Mesenteric fat pad (tissue), 1 donor: ENCODE measurements at places on chromosomes 3 and 15. TPM values are rescaled to one million over a fixed set of nuclear protein-coding genes. Genes with fewer than 3 reads are reported as not detected.

- DNase-seq = no peak
These were observed 134.9 kb downstream of the GAP43 start for GRCh38 chr3:115758076-115758763.

DNA sequence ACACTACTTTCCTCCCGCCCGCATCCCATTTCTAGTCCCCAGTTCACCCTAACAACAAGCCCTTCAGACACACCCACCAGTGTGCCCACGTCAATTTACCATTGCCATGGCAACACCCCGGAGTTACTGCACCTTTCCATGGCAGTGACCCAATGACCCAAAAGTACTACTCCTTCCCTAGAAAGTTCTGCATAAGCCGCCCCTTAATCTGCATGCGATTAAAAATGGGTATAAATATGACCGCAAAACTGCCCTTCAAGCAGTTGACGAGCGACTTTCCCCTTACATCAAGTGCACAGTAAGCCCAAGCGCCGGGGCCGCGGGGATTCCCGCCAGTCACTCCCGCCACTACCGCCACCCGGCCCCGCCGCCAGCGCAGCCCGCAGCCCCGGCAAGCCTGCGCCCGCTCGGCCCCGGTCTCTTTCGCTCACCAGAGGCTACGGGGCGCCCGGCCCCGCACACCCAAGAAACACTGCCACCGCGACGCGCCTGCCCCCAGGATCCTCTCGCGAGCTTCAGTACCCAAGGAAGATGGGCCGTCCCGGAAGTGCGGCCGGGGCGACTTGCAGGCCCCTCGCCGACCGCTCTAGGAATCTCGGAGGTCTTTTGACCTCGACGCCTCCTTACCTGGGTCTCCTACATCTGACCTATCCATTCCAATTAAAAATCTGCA is 27.2 kb upstream of the ZNF502 start:
- no peak for DNase-seq

- no peak for DNase-seq
These were observed 105.6 kb downstream of the FBLN2 start for GRCh38 chr3:13654330-13655060.

DNA sequence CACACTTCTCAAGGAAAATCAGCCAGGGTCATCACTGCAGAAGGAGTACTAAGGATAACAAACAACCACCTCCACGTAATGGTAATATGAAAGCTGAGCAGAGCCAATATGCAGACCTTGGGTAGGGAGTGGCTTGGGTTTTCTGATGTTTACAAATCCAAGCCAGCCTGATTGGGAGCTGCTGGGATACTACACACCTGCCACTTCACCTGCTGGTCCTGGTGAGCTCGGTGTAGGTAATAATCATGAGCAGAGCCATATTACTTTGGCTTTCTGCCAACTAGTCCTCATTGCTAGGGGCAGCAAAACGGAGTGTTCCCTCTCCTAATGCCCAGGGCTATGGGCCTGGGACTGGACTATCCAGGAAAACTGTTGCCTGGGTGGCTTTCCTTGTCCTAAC is 433.5 kb upstream of the PPP2R3A start:
- DNase-seq = no peak

The REC114 gene
- not detected for total RNA-seq

- DNase-seq = no peak
These were observed 6.0 kb downstream of the KCNMB3 start for GRCh38 chr3:179244878-179245277.

The GOLGA8A gene
- 43.6 TPM for total RNA-seq

DNA sequence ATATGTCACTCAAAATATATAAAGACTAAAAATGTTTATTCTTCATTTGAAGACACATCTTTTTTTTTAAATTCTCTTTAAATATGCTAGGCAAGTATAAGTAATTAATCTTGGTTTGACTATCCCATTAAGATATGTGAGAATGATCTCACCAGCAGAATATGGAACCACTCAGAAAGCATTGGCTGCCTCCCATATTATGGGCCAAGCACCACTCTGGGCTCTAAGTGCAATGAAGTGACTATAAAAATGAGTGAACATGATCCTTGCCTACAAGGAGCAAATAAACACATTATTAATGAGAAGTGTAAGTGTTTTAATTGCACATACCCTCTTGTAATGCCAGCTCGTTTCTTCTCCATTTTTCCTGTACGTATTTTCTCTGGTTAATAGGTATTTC is 328.5 kb downstream of the NAALADL2 start:
- no peak for DNase-seq

DNA sequence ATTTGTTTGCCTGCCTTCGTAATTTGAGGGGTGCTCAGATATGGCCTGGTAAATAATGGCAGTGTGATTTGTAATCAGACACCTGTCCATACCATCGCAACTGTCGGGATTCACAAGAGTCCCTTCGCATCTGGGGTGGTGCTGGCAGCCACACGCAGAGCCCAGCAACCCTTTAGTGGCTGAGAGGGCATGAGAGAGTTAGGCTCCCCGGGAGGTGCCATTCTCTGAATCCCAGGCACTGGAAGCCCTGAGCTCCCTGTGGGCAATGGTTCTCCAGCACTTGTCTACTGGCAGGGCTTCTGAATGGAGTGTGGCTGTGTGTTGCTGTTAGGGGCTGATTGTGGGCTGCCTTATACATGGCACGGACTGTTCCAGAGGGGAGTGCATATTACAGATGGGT is 230.1 kb downstream of the EBLN2 start:
- DNase-seq = no peak

The IGF2BP2 gene
- total RNA-seq = 9.0 TPM
